Brain microvascular endothelial cell (primary cell): ENCODE measurements at places on chromosomes 5 and 9.

- DNase-seq = no peak
Measured at GRCh38 chr5:167247816-167248215, 1043.6 kb upstream of the WWC1 start.

- no peak for DNase-seq
Measured at GRCh38 chr9:93298498-93299417, 114.8 kb downstream of the WNK2 start.

- no peak for DNase-seq
Measured at GRCh38 chr5:37568893-37569292, 189.8 kb downstream of the WDR70 start.

DNA sequence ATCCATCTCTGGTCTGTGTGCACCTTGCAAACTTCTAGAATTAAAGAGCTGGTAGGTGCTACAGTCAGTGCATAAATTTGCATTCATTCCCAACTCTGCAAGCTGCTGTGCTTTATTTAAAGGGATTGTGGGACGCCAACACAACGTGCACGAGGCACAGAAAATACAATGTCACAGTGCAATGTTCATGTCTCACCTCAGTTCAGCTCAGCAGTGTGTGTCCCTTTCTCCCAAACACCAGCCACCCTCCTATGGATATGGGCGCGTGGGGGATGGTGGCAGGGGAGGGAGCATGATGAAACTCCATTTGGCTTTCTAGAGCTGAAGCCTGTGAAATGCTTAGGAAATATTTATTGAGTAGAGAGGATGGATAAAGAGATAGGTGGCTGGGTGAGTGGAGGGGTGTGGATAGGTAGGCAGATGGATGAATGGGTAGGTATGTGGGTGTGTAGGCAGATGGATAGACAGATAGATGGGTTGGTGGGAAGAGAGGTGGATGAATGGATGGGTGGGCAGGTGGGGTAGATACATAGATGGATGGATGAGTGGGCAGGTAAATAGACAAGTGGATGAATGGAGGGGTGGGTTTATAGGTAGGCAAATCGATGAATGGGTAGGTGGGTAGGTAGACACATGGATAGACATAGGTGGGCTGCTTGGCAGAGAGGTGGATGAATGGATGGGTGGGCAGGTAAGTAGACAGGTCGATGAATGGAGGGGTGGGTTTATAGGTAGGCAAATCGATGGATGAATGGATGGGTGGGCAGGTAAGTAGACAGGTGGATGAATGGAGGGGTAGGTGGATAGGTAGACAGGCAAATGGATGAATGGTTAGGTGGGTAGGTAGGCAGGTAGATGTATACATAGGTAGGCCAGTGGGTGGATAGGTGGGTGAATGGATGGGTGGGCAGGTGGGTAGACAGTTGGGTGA is 92.7 kb upstream of the FCN2 start:
- DNase-seq = no peak

- DNase-seq = no peak
Measured at GRCh38 chr5:5077236-5077635, 62.9 kb upstream of the ADAMTS16 start.

DNA sequence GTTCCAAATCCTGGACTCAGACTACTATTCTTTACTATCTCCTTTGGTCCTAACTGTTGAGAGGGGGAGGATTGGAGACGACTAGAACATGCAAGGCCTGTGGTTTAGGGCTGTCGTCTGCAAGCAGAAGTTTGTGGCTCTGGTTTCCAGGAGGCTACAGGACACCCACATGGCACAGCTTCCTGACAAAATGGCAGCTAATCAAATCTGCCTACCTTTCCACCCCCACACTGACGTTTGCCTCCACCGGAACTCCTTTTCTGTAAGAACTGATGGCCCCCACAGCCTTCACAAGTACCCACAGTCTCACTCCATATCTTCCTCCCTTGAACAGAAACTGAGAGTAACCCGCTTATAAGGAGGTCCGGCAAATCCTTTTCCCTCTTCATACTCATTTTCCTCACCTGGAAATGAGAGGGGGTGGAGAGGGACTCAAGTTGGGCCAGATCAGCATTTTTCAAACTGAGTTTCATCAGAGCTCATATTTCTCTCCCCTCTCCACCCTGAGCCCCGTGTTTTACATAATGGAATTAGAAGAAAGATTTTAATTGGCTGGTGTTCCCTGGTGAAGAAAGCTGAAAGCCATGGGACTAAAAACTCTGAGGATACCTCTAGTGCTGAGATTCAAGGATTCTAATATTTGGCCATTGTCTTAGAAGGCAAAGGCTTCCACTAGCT is 5.2 kb downstream of the SLC31A2 start:
- no peak for DNase-seq

DNA sequence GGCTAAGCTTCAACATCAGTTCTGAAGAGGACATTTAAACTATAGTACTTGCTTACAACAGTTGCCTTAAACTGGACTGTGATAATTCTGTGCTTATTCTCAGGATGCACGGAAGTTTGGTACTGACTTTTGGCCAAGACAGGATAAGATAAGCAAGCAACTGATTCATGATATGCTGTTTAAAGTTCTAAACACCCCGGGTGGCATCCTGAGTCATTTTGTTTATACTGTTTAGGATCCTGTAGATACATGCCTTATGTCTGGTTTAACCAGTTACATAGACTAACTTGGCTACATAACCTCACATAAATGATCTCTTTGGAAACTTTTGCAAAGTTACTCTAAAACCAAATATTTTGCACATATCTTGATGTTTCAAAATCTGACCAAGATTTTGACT is 95.9 kb downstream of the CDH9 start:
- DNase-seq = peak; percentile 86

- DNase-seq = no peak
Measured at GRCh38 chr5:31255041-31255440, 61.6 kb downstream of the CDH6 start.

- no peak for DNase-seq
Measured at GRCh38 chr5:131104169-131104808, 60.8 kb downstream of the HINT1 start.

DNA sequence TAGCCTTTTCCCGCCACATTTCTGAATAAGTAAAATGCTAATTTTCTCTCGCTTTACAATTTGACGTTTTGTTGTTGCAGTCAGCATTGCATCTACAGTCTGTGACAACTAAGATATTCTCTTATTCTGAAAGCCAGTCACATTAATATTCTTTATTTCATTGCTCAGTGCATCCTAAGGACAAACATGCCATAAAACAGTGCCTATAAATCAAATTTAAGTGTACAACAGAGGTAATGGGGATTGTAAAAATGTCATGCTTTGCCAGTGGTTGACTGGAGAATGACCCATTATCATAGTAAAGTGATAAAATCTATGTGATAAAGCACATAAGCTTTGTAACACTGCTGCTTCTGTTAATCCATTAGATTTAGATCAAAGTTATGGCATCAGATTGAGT is 1850.0 kb upstream of the ACO1 start:
- no peak for DNase-seq

- no peak for DNase-seq
Measured at GRCh38 chr5:50875002-50875344, 208.5 kb downstream of the PARP8 start.

GRCh38 chr5:137016783-137017324 is 482.3 kb downstream of the SPOCK1 start:
- DNase-seq = no peak

GRCh38 chr5:104942735-104943134 is 1380.1 kb upstream of the NUDT12 start:
- DNase-seq = no peak

DNA sequence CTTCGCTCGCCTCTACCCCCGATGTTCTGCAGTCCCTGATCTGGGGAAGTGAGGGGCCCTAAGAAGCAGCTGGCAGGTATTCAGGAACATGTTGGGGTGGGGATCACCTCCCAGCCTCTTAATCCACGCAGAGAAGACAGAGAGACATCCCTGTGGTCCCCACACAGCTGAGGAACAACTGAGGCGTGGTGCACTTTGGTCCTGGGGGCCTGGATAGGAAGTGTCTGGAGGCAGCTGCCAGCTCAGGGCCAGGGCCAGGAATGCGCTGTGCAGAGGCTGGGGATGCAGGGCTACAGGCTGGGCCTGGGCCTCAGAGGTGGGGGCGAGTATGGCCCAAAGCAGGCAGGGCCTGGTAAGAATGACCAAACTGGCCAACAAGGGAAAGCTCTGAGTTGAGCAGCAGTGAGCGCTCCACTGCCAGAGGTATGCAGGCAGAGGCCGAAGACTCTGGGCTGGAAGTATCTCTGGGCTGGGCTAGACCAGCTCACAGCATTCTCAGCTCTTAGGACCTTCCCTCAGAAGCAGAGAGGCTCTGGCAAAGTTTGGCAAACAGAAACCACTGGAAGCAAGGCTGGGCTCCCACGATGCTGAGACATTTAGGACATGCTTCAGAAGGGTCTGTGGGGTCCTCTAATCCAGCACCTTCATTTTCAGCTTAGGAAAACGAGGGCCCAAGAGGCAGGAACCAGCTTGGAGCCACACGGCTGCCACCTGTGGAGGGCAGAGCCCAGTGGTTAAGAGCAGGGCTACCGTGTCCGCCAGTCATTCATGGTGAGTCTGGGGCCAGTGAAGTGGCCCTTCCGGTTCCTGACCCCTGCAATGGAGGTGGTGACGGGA is 174.4 kb downstream of the GAPVD1 start:
- no peak for DNase-seq

DNA sequence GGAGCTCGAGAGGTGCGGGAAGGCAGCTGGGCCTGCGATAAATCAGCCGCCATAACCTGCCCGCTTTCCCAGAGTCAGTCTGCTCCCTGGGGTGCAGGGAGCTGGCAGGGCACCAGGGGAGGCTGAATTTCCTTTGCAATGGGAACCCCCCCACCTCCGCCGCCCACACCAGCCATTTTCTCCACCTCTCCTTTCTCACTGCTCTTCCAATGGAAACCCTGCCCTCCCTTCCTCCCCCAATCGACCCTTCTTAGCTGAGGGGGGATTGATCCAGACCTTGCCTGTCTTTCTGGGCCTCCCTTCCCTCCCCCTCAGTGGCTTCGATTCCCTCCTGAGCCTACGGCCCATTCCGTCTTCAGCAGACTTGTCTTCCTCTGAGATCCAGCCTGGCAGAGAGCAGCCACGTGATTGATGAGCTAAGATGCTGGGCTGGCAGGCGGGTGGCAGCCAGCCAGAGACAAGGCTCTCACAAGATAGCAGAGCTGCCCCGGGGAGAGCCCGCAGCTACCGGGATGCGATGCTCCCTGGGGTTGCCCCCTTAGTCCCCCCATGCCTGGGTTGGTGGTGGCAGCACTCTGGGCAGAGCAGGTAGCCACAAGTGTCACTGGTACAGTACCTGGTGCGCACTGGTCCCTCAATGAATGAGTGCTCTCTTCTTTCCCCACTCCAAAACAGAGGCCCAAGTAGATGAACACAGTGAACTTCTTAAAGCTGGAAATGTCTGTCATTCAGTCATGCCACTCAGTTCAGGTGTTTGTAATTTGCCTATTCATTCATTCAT is 53.7 kb upstream of the FABP6 start:
- DNase-seq = no peak

GRCh38 chr5:76207120-76207519 is 123.9 kb downstream of the SV2C start:
- DNase-seq = no peak

DNA sequence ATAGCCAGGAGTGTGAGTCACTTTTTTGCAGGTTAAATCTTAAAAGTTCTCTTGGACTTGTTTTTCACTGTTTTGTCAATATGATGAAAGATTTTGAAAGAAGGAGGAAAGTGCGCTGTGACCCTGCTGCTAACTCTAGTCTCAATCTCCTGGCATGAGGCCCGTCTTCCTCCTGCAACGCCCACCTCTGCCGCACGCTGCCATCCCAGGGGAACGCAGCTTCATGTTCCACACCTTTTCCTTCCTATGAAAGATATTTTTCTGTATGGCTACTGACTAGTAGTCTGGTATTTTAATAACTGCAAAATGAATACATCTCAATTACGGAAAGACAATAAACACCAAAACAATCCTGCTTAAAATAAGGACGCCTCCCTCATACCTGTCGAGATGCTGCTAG is 8.3 kb downstream of the PPIC start:
- DNase-seq = no peak

- DNase-seq = no peak
Measured at GRCh38 chr5:134063188-134063820, 51.2 kb upstream of the TCF7 start.

DNA sequence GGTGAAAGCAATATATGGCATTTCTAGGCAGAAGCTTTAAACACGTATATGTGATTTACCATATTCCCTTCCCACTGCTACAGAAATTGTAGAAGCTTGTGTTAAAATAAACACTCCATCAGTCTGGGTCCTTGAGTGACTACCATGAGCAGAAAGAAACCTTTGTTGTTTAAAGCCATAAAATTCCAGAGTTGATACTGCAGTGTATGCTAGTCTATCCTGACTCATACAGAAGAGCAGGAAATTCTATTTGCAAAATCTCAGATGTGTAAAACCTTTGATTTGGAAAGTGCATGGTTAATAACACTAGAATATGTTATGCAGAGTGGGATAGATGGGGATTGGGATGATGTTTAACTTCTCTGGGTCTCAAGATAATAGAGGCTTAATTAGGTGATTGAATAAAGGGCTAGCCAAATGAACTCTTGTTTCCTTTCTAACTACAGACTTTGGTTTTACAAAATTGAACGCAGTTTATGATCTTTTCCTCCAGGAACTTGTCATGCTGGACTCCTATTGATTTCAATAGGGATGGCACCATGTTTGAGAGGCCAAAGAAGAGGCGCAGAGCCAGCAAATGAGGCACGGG is 282.7 kb upstream of the VLDLR start:
- DNase-seq = no peak

- no peak for DNase-seq
Measured at GRCh38 chr9:12701126-12701525, 7.9 kb downstream of the TYRP1 start.

DNA sequence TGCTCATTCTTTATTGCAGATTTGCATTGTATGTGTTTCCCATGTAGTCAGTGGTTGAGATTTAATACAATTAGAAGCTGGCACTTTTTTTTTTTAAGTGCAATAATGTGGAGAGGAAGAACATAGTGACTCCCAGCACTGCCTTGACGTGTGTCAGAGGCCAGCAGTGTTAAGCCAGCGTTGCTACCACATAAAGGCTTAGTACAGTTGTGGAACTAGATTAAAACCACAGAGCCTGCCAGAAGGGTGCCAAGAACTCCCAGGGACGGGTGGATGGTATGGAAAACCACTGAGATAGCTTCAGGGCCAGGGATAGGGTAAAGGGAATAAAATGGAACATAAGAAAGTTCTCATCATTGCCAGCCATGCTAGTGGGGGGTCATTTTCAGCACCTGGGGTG is 142.9 kb downstream of the TRIO start:
- DNase-seq = no peak

DNA sequence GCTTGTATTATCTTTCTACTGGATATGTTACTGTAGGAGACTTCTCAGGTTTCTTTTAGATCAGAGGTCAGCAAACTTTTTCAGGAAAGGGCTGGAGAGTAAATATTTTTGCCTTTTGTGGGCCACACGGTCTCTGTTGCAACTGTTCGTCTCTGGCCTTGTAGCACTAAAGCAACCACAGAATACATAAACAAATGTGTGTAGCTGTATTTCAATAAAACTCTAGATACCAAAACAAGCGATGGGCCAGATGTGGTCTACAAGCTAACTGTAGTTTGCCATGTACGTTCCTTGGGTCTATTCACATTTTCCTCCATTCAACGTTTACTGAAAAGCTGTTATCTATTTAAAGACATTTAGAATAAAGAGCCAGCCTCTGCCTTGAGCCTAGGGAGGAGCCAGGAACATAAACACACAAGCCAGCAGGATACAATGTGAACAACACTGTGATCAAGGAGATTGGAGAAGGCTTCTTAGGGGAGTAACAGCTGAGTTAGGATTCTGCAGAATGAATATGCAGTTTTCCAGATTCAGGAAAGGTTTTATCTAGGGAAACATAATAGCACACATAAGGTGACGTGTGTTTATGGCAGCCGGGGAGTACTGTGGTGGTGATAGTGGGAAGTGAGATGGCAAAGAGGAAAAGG is 33.0 kb upstream of the HOMER1 start:
- no peak for DNase-seq

GRCh38 chr5:151661968-151662732 is 24.6 kb downstream of the SPARC start:
- no peak for DNase-seq
